Gastrocnemius medialis (tissue), 4 donors: ENCODE measurements at places on chromosomes 3 and 15. TPM values are rescaled to one million over a fixed set of nuclear protein-coding genes. Genes with fewer than 3 reads are reported as not detected.

Gene RBSN
- total RNA-seq: 26.8 TPM

Gene MCF2L2
- total RNA-seq: 0.56 TPM

- H3K27ac ChIP-seq: no peak overlapping the region
- H3K27me3 ChIP-seq: no peaks in the 10 kb centered on the region
- H3K4me1 ChIP-seq: no peaks in the 10 kb centered on the region
- no peak overlapping the region for H3K4me3 ChIP-seq
Observed at GRCh38 chr15:71366926-71367325, 251.7 kb downstream of the THSD4 start.

DNA sequence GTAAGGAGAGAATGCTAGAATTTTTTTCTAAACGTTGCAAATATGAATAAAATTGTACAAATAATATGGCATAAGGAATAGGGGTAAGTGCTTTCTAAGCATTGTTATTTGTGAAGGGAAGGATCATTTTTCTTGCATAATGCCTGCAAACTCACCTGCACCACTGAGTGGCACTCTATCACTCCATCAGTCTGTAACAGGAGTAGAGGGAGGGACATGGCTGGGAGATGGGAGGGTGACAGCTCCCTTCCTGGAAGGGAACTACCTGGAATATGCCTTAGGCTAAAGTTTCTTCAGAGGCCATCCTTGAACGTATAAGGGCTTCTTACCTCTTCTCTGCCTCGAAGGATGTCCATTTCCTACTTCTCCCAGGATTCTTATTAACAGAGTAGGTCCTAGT is 3.0 kb downstream of the NAALADL2 start:
- no peak for DNase-seq
- no peaks in the 10 kb centered on the region for H3K27me3 ChIP-seq
- H3K4me3 ChIP-seq: no peak overlapping the region
- H3K36me3 ChIP-seq: no peaks in the 10 kb centered on the region
- no peaks in the 10 kb centered on the region for H3K4me1 ChIP-seq
- no peak overlapping the region for H3K27ac ChIP-seq

GRCh38 chr15:81024936-81025335 is 24.2 kb downstream of the TLNRD1 start:
- no peaks in the 10 kb centered on the region for H3K27me3 ChIP-seq
- H3K4me3 ChIP-seq: no peak overlapping the region
- no peak overlapping the region for H3K27ac ChIP-seq
- peaks cover 10% of the 10 kb centered on the region for H3K4me1 ChIP-seq
- no peak for DNase-seq

DNA sequence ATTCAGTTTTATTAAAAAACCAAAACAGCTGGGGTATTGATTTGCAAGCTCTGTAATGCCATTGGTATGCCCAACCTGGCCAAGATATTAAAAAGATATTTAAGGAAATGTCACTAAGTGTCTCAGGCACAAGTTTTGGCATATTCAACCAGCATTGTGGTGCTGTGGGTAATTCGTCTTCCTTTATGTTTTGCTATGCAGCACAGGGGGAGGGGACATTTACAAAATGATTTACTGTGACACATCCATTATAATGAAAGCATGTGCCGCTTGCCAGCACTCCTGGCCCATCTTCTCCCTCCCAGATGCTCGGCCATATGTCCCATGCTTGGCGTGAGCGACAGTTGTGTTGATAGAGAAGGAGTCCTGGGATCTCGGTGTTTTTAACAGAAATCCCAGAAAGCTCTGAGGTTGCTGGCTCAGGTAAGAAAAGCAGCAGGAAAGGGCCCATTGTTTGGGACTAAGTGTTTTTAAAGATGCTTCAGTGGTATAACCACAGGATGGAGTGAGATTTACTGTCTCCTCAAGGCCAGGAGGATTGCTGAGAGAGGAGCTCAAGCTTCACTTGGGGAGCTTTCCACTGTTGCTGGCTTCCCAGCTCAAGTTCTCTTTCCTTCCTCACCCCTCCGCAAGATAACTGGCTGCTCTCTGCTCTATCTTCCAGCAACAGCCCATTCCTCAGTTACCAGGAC is 158.2 kb upstream of the TSC22D2 start:
- peaks cover 16% of the 10 kb centered on the region for H3K4me1 ChIP-seq
- H3K4me3 ChIP-seq: no peak overlapping the region
- H3K36me3 ChIP-seq: no peaks in the 10 kb centered on the region
- H3K27me3 ChIP-seq: no peaks in the 10 kb centered on the region
- no peak for DNase-seq
- H3K27ac ChIP-seq: no peak overlapping the region

- H3K27me3 ChIP-seq: no peaks in the 10 kb centered on the region
- H3K4me1 ChIP-seq: peaks cover 17% of the 10 kb centered on the region
- no peak overlapping the region for H3K27ac ChIP-seq
- H3K36me3 ChIP-seq: no peaks in the 10 kb centered on the region
- H3K4me3 ChIP-seq: no peak overlapping the region
Observed at GRCh38 chr15:98874370-98874769, 133.2 kb downstream of the PGPEP1L start.

- H3K4me3 ChIP-seq: no peak overlapping the region
- no peaks in the 10 kb centered on the region for H3K4me1 ChIP-seq
- H3K27ac ChIP-seq: no peak overlapping the region
- no peaks in the 10 kb centered on the region for H3K27me3 ChIP-seq
Observed at GRCh38 chr15:75148280-75148679, 53.4 kb upstream of the C15orf39 start.

GRCh38 chr15:87579537-87579936 is 677.0 kb downstream of the NTRK3 start:
- no peaks in the 10 kb centered on the region for H3K27me3 ChIP-seq
- H3K4me3 ChIP-seq: no peak overlapping the region
- no peak overlapping the region for H3K27ac ChIP-seq
- no peaks in the 10 kb centered on the region for H3K4me1 ChIP-seq
- DNase-seq: no peak
- H3K36me3 ChIP-seq: no peaks in the 10 kb centered on the region

- DNase-seq: no peak
- no peaks in the 10 kb centered on the region for H3K27me3 ChIP-seq
Observed at GRCh38 chr15:73599934-73600333, 33.3 kb downstream of the NPTN start.

DNA sequence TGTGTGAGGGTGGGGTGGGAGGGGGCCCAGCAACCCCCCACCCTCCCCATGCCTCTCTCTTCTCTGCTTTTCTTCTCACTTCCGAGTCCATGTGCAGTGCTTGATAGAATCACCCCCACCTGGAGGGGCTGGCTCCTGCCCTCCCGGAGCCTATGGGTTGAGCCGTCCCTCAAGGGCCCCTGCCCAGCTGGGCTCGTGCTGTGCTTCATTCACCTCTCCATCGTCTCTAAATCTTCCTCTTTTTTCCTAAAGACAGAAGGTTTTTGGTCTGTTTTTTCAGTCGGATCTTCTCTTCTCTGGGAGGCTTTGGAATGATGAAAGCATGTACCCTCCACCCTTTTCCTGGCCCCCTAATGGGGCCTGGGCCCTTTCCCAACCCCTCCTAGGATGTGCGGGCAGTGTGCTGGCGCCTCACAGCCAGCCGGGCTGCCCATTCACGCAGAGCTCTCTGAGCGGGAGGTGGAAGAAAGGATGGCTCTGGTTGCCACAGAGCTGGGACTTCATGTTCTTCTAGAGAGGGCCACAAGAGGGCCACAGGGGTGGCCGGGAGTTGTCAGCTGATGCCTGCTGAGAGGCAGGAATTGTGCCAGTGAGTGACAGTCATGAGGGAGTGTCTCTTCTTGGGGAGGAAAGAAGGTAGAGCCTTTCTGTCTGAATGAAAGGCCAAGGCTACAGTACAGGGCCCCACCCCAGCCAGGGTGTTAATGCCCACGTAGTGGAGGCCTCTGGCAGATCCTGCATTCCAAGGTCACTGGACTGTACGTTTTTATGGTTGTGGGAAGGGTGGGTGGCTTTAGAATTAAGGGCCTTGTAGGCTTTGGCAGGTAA is 8.1 kb downstream of the FAM131A start:
- no peaks in the 10 kb centered on the region for H3K27me3 ChIP-seq
- DNase-seq: peak; percentile 93
- H3K4me1 ChIP-seq: peaks cover 14% of the 10 kb centered on the region
- peak overlapping the region; percentile 72 for H3K27ac ChIP-seq

- H3K27ac ChIP-seq: no peak overlapping the region
- H3K36me3 ChIP-seq: no peaks in the 10 kb centered on the region
- peaks cover 9% of the 10 kb centered on the region for H3K4me1 ChIP-seq
- H3K27me3 ChIP-seq: no peaks in the 10 kb centered on the region
- DNase-seq: no peak
- no peak overlapping the region for H3K4me3 ChIP-seq
Observed at GRCh38 chr3:112651516-112651915, 10.6 kb upstream of the CCDC80 start.

DNA sequence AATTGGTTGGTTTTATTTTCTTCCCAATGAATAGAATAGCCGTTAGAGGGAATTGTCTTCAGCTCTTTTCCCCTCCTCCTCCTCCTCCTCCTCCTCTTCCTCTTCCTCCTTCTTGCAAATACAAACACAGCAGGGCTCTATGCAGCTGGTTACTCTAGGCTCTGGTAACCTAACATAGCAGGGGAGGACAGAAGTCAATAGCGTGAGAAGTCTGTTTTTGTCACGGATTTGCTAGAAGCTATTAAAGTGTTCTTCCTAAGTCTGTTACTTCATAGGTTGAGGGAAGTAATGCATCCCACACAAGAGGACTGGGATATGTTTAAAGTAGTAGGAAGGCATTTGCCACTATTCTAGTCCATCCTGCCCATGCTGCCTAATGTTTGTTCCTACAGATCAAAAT is 374.7 kb upstream of the TPRG1 start:
- no peak overlapping the region for H3K4me3 ChIP-seq
- H3K27me3 ChIP-seq: no peaks in the 10 kb centered on the region
- no peak overlapping the region for H3K27ac ChIP-seq
- DNase-seq: no peak
- H3K4me1 ChIP-seq: peaks cover 35% of the 10 kb centered on the region
- H3K36me3 ChIP-seq: no peaks in the 10 kb centered on the region
